ENCODE measurements at places on chromosomes 5 and 9. TPM values are rescaled to one million over a fixed set of nuclear protein-coding genes. Genes with fewer than 3 reads are reported as not detected.

DNA sequence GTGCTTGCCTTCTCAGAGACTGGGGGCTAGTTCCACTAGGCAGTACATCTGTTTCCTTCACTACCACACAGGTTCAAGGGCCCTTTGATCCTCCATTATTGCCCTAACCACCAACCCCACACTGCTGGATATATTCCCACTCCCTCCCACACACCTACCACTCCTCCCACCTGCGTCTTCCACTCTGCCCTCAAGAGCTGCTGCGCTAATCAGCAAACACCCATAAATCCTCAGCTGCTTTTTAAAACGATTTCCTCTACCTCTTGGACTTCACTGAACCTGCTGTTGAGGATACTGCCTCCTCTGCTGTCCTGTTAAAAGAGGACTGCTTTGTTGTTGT lies 120.9 kb downstream of the MAPKAP1 start:
- no peak for DNase-seq

DNA sequence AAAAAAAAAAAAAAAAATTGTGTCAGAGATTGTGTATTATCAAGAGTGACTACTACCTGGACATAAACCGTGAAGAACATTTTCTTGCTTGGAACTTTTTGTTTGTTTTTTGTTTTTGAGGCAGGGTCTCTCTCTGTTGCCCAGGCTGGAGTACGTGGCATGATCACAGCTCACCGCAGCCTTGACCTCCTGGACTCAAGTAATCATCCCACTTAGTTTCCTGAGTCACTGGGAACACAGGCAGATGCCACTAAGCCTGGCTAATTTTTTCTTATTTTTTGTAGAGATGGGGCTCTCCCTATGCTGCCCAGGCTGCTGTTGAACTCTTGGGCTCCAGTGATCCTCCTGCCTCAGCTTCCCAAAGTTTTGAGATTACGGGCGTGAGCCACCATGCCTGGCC lies 25.8 kb downstream of the DCP2 start:
- DNase-seq = no peak

DNA sequence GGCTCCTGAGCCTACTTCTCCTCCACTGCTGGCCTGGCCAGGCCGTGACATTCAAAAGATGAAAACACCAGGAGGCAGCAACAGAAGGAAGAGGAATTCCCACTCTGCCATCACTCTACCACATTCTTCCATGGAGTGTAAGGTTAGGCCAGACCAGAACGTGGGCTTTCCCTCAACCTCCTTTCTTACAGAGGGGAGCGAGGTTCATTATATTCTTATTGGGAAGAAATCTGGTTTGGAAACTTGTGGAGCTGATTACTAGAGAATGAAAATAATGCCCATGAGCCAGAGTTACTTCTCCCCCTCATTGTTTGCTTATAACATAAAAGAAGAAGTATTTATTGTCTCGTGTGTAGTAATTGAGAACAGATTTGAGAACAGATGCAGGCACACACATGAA lies 136.3 kb upstream of the BASP1 start:
- no peak for DNase-seq

- peak; percentile 88 for DNase-seq
These were observed 115.8 kb downstream of the NUDT12 start for GRCh38 chr5:103446813-103447212.

GRCh38 chr9:6229186-6229585 lies 13.6 kb downstream of the IL33 start:
- no peak for DNase-seq

GRCh38 chr9:109311731-109312130 lies 9.1 kb downstream of the EPB41L4B start:
- DNase-seq = no peak

- DNase-seq = no peak
These were observed 53.6 kb downstream of the GADD45G start for GRCh38 chr9:89658401-89658800.

- DNase-seq = peak; percentile 46
These were observed 123.8 kb downstream of the NR3C1 start for GRCh38 chr5:143279698-143280097.

DNA sequence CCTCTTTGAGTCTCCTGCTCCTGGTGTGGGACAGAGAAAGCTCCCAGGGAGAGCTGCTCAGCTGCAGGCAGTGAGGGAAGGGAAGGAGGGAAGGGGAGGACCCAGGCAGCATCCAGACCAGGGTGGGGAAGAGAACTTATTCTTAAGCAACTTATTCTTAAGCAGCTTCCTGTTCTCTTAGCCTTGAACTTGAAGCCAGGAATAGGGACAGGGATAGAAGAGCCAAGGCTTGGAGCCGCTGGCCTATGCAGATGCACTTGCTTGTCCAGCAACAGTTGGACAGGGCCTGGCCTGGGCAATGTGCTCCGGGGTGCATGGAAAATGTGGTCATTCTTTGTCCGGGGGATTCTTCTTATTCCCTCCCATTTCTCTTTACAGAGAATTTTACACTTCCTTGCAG lies 31.4 kb upstream of the SPTLC1 start:
- no peak for DNase-seq

DNA sequence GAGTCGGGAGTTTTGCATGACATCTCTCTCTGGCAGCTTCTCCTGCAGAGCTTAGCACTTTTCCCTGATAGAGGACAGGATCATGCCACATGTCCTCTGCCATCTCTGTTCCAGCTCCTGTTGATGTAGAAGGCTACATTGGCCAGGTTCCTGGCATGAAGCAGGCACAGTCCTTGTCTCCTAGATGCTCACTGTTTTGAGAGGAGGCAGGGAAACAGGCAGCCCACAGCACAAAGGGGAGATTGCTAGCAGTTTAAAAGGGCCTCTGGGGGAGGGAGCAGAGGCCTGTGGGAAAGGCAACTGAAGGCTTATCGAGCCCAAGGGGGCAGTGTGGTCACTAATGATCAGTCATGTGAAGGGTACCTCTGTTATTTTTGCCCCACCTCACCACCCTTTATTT lies 10.7 kb downstream of the ARHGAP26 start:
- DNase-seq = no peak

GRCh38 chr5:39580702-39581453 lies 156.1 kb upstream of the DAB2 start:
- no peak for DNase-seq

DNA sequence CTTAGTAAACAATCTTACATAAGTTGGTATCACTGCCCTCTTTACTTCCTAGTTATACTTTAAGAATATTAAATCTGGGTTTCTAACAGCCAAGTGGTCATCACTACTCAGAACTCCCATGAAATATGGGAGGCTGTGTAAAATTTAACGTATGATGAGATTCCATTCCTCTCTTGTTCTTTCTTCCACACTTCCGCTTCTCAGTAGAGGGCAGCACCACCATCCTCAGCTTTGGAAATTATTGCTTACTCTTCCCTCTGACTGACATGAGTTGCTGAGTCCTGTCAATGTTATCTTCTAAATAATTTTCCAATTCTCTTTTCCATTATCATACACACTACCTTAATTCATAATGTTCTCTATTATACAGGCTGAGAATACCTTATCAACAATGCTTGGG lies 194.0 kb downstream of the RFX3 start:
- DNase-seq = peak; percentile 45

DNA sequence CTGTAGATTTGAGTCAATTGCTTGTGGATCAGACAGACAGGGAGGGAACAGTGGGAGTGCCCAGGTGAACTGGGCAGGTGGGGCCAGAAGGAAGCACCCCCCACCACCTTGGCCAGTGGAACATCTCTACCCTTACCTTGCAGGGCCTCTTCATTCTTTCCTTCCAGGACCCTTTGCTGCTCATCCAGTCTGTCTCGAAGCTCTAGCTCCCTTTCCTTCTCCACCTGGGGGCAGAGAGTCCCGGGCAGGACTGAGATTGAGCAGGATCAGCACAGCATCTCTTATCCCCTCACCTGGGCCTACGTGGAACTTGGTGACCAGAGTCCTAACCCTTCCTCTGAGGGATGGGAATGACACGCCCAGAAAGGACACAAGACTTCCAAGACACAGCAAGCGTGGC lies 25.0 kb downstream of the CCDC69 start:
- no peak for DNase-seq

GRCh38 chr9:10706788-10707187 lies 94.0 kb upstream of the PTPRD start:
- DNase-seq = peak; percentile 45

DNA sequence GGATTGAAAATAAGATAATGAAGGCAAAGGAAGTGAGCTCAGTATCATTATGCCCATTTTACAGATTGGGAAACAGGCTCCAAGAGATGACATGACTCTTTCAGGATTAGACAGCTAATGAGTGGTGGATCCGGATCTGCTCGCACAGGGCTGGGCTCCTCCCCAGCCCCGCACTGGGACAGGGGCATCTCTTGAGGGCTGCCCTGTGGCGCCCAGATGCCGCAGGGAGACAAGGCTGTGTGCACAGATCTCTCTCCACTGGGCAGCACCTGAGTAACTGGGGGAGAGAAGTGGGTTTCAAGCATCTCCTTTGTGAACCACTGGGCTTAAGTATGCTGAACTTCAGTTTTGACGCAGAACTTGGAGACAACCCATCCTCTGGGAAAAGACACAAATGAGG lies 43.9 kb downstream of the ADAMTS2 start:
- DNase-seq = no peak

- DNase-seq = no peak
These were observed 42.0 kb downstream of the EPB41L4B start for GRCh38 chr9:109278848-109279247.

DNA sequence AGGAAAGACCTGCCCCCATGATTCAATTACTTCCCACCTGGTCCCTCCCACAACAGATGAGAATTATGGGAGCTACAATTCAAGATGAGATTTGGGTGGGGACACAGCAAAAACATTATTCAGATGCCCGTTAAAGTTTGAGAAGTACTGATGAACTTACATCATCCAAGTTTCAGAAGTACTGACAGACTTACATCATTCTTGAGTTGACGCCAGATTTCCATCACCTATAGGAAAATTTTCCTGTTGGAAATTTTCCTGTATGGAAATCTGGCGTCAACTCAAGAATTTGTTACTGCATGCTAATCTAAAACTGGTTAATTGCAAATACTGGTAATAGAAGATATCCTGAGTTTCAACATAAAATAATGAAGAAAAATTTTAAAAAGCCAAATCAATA lies 975.9 kb downstream of the MAT2B start:
- DNase-seq = no peak

- peak; percentile 69 for DNase-seq
These were observed 91.1 kb downstream of the MYO10 start for GRCh38 chr5:16844952-16845351.

- DNase-seq = peak; percentile 47
These were observed 28.0 kb upstream of the DAP start for GRCh38 chr5:10789021-10789420.

DNA sequence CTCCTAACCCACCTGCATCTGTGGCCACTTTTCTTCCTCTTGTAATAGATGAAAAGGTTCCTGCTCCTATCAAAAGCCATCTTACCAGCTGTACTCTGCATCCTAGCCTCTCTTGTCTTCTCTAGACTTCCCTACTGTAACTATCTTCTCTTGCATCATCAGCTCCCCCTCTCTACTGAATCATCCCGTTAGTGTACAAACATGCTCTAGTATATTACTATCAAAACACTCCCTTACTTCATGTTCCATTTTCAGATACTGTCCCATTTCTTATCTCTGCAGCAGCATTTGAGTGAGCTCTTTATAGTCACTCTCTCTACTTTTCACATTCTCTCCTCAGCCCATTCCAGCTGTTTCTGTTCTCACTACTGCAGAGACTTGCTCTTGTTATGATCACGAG lies 2.8 kb downstream of the SRA1 start:
- DNase-seq = no peak

DNA sequence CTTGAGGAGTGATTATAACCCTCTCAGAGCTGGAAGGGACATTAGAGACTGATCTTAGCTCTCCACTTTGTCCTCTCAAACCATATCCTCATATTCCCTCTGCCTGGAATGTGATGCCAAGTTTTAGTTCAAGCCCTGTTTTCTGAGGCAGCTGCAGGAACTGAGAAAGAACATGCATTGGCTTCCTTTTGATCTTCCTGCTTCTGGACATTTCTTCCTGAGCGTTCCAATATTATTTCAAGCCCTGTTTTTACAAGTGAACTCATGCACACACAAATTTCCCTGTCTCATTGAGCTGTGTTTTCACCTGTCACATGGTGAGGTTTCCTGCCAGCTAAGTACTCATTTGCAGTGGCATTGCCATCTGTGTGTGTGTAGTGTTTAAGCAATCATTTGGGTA lies 17.0 kb downstream of the FOCAD start:
- DNase-seq = no peak

GRCh38 chr5:117473165-117473564 lies 898.5 kb upstream of the SEMA6A start:
- DNase-seq = no peak

DNA sequence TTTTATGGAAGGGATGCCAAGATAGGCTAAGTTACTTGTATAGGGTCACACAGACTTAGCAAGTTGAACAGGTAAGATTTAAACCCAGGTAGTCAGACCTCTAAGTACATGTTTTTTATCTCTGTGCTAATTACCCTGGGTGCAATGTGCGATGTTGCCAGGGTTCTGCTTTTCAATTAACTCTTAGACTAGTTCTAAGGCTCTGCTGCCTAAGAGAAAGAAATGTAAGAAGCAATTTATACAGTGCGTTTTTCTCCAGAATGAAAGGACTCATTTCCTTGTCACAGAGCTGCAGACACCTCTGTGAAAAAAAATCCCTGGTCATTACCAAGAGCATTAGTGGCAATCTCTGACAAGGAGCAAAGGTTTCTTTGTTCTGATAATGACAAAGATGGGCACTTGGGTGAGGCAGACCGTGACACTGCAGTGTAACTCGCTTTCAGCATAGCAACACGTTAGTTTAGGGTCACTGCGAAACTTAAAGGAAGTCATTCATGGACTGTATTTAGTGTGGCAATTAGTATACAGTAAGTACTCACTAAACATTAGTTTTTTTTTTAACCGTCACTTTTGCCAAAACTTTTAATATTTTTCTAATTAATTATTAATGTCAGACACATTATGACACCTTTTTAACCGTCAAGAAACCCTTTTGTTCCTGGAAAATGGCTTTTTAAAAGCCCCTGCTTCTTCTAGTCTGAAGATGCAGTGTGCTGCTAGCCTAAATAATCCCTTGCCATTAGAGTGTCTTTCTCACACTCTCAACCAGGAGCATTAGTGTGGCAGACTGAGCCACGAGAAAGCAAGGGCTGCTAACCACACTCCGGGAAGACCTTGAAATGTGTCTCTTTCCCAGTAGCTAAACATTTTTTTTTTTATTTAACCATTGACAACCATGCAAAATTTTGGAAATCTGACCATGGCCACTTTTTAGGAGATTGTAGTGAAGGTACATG lies 520.0 kb upstream of the C9orf72 start:
- no peak for DNase-seq

DNA sequence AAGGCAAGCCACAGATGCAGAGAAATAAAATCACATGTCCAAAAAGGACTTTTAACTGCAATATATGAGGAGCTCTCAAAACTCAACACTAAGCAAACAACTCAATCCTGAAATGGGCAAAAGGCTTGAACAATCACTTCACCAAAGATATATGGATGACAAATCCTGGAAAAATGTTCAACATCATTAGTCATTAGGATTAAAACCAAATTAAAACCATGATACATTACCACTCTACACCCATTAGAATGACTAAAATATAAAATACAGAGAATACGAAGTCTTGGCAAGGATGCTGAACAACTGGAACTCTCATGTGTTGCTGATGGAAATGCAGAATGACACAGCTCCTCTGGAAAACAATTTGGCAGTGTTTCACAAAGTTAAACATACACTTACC lies 277.4 kb downstream of the TLE1 start:
- DNase-seq = peak; percentile 92

IL5 gene
- total RNA-seq = not detected

TEX48 gene
- not detected for total RNA-seq

LRRC19 gene
- total RNA-seq = not detected

OBP2B gene
- total RNA-seq = not detected

LAMC3 gene
- total RNA-seq = 4.6 TPM

CTXN3 gene
- not detected for total RNA-seq

ADAM19 gene
- 130 TPM for total RNA-seq

IL4 gene
- total RNA-seq = not detected

MYO10 gene
- 72.3 TPM for total RNA-seq

Data from PC-3 (cell line).